Germinal center (tissue), 1 donor: ENCODE measurements at places on chromosomes 6 and 20.

GRCh38 chr6:159762681-159763293, 942 bp downstream of the ACAT2 start:
- DNase-seq: peak; percentile 21

DNA sequence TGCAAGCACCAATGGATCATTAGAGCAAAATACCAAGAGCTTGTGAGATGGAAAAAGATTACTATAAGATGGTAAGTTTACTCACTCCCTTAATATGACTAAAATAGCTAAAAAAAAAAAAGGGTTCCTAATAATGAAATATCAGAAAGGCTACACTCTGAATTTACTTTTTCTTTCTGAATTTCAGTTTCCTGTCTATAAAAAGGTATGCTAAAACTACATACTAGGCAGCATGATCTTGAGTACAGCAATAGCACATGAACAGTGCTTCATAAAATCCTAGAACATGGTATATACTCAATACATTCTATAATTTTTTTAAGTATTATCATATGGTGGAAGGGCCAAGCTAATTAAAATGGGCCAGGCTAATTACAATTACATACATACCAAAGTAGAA, 24.0 kb upstream of the FAM135A start:
- DNase-seq: no peak

DNA sequence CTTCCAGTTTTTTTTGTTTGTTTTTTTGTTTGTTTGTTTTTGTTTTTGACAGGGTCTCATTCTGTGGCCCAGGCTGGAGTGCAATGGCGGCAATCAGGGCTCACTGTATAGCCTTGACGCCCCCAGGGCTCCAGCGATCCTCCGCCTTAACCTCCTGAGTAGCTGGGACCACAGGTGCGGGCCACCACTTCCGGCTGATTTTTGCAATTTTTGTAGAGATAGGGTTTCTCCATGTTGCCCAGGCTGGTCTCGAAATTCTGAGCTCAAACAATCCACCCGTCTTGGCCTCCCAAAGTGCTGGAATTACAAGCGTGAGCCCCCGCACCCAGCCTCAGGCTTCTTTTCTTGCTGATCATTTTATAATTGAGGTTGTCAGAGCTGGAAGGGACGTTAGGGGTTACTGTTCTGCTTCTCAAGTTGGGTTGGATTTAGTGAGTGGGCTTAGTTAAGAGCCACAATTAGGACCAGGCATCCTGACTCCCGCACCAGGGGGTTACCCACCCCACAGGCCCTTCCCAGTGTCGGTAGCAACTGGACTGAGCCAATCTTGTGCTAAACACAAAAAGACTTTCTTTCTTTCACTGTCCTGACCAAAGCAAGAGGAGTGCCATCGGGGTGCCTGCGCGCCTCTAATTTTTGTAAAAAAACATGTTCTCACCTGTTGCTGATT, 13.1 kb upstream of the ZSCAN9 start:
- no peak for DNase-seq

DNA sequence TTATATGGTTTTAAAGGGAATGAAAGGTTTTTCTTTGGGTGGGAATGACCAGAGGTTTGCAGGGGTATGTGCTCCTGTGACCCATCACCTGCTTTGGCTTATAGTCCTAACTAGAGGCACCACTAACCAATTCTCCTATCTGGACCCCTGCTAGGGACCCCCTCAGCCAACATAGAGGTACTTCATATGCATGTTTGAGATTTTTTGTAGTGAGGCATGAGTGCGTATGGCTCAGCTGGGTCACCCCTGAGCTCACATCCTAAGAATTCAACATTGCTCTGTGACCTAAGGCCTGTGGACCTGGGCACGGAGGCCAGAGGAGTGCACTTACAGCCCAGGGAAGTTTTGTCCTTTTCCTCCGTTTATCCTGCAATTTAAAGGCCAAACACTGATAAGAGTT, 68.4 kb upstream of the EEF1E1 start:
- DNase-seq: no peak

DNA sequence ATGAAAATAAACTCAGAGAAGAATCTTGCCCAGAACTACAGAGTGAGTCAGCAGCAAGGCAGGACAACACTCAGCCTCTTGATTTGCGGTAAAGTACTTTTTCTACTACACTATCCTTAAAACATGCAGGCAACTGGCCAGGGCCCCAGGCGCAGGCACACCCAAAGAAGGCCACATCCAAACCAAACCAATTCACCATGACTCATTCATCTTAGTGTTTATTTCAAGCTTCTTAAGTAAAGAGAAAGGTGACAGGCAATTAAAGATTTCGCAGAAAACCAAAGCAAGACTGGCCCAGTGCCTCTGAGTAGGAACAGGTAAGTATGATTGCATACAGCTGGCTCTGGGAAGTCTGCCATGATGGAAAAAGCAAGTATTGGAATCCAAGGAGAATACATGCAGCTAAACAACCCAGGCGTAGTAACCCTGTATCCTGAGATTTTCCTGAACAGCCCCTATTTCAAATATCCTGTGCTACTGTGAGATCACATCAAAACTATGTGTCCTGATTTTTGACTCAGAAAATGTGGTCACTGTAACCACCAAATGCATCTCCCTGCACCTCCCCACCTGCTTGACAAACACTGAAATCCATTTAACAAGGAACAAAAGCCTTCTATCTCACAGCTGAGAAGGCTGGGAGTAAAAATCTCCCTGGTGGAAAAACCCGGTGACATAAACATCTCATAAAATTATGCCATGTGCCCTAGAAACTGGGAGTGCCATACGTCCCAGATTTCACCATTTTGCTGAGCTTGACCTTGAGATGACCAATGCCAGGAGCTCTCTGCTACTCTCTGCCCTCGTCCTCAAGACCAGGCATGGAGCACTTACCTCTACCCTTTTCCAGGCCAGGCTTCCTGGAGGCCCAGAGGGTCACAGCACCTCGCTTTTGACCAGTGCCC, 12.4 kb downstream of the WFDC3 start:
- DNase-seq: no peak

DNA sequence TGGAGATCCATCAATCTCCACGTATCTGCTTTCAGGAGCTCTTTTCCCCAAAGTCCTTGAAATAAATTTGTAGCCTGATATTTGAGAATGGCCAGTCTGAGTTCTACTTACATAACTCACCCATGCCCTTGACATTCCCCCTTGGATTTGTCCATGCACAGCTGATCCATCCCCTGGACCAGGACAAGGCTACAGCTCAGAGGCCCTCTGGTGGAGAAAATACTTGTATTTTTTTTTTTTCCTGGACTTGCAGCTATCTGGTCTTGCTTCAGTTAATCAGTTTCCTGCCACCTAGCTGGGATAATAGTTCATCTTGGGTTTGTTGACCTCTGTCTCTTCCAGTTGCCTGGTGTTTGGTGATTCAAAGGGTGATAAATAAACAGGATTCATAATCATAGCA, 467.6 kb downstream of the DHX35 start:
- no peak for DNase-seq

- no peak for DNase-seq
Observed at GRCh38 chr6:42503894-42504293, 52.2 kb upstream of the TRERF1 start.
